ENCODE measurements at places on chromosomes 12 and 14.

DNA sequence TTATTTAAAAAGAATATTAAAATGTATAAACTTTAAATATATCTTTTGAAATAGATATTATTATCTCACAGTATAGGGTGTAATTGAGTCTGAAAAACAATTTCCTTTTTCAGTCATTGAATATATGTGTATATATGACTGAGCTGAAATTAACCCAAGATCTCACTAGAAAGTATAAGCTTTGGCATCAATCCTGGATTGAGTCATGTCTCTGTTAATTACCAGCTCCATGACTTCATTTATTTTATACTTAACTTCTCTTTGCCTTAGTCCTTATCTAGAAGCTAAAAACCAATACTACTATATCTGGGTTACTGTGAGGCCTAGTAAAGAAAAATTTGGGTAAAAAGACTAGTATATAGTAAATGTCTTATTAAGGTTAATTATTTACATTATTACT, 1020.3 kb downstream of the LRFN5 start:
- DNase-seq = no peak

- no peak for DNase-seq
Observed at GRCh38 chr12:123748161-123748560, 13.9 kb upstream of the DNAH10 start.

- DNase-seq = no peak
Observed at GRCh38 chr14:83085136-83085535, 1551.5 kb upstream of the SEL1L start.

- no peak for DNase-seq
Observed at GRCh38 chr14:24206260-24207103, 986 bp downstream of the TSSK4 start.

DNA sequence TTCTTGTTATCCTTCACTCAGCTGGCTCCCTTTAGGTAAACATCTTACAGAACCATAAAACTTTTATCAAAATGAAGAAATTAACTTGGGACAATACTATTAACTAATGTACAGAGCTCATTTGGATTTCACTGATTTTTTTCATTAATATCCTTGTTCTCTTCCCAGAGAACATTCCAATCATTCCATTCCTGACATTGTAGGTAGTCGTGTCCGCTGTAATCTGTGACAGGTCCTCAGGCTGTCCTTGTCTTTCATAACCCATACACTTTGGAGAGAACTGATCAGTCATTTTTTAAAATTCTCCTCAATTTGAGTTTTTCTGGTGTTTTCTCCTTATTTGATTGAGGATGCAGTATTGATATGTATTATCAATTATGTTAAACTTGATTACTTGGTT, 916.8 kb downstream of the GALC start:
- no peak for DNase-seq

GRCh38 chr12:115257791-115258190, 573.8 kb upstream of the TBX3 start:
- no peak for DNase-seq

- no peak for DNase-seq
Observed at GRCh38 chr12:75592086-75592485, 80.7 kb upstream of the KRR1 start.

DNA sequence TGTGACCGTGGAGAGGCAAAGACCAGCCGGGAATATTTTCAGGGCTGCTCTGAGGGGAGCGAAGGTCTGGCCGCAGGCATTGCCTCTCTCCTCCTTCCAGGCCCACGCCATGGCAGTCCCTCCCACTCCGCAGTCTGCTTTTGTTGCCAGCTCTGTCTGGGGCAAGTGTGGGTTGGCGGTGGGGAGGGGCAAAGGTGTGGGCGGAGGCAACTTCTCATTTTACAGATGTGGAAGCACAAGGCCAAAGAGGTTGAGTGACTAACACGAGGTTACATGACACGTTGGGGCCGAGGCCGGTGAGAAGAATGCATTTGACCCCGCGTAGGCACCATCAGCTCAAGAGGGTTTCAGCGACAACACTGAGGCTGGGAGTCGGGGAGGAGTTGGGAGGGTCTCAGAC, 6.1 kb upstream of the FAIM2 start:
- no peak for DNase-seq
